Stimulated activated CD8-positive, alpha-beta memory T cell treated with anti-CD3 and anti-CD28 coated beads, Interleukin-4, amount 100 ng/mL, for 4 hours (primary cell): ENCODE measurements at places on chromosomes 5 and 9.

GRCh38 chr9:132117694-132118093, 38.0 kb upstream of the MED27 start:
- DNase-seq: no peak

DNA sequence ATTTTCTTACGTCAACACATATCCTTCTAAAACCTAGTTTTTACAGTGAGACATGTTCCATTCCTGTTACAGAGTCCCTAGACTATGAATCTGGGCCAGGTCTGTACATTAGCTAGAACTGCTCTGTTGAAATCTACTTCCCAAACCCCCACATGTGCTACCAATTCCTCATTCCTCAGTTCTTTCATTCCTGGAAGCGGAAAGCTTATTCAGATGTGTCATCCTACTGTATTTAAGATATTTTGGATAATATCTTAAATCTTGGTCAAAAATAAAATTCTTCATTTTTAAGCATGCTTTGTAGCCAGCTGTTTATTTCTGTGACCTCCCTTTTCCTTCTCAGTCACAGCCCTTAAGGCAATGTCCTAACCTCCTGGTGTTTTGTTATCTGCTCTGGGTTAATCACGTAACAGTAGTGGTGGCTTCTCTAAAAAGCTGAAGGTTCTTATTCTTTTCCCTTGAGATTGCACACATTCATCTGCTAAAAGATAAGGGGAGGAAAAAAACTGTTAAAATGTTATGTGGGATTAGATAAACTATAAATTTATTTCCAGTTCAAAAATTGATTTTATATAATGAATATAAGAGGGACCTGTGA, 35.6 kb downstream of the GLRX start:
- no peak for DNase-seq

DNA sequence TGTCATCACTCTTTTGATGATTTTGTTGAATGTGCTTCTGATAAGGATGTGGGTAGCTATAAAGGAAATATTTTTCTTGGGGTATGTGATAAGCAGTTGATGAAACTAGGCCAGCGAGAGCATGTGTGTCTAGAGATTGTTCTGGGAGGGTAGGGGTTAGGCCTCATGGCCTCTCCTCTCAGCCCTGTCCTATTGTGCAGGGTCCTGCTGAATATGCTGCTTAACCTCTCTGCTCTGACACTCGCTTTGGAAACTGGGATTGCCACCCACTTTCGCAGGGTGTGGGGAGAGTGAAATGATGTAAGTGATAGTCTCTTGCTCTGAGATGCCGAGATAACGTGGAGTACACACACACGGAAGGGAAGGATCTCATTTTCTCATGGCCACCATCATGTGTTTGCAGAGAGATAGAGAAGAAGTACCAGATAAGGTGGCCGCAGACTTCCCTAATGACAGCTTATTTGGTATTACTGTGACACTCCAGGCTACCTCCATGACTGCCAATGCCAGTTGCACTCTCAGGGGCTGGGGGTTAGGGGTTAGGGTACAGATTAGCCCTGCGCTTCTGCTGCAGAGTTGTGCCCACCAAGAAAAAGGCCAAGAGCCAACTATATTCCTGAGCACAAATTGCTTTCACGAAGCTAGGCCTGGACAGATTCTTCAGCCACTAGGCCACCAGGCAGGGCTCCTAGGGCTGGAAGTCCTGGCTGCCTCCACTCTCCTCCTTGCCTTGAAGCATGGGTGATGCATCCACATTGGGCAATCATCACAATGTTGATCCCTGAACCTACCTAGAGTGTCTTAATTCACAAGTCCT, 25.2 kb upstream of the TNFAIP8 start:
- DNase-seq: no peak

GRCh38 chr9:84258371-84258770, 82.2 kb downstream of the SLC28A3 start:
- no peak for DNase-seq

DNA sequence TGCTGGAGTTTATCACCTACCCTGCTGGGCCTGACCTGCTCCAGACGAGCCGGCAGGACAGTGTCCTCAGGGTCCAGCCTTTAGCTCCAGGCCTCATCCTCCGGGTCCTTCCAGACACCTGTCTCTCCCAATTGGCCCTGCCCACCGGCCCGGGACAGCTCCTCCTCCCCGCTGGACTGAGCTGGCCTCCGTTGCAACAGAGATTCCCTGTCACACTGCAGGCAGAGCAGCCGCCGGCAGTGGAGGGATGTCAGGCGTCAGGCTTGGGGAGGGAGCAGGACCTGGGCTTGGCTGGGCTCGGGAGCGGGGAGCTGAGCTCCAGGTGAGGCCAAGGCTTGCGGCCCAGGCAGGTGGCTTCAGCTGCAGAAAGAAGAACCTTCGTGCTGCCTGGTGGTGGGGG, 1.7 kb downstream of the KCNT1 start:
- DNase-seq: no peak

DNA sequence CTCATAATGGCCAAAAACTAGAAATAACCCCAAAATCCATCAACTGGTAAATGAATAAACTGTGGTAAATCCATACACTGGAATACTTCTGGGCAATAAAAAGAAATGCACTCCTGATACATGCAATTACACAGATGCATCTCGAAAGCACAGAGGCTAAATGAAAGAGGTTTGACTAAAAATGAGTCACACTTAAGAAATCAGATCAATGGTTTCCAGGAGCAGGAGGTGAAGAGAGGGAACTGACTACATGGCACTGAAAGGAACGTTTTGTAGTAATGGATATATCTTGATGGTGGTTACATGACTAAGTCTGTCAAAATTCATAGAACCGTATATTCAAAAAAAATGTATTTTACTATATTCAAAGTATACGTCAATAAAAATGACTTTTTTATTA, 42.4 kb downstream of the STRBP start:
- DNase-seq: no peak

- no peak for DNase-seq
Measured at GRCh38 chr5:1883120-1883924, 597 bp upstream of the IRX4 start.

- no peak for DNase-seq
Measured at GRCh38 chr5:15440434-15440833, 59.5 kb upstream of the FBXL7 start.

GRCh38 chr9:120436983-120437475, 142.9 kb downstream of the CDK5RAP2 start:
- DNase-seq: no peak

GRCh38 chr5:147831465-147831864, at the start of gene SPINK1:
Gene SPINK1, minus strand, starts transcription at chr5:147831671. Its CDS starts 94 bp downstream, at chr5:147831577.
- DNase-seq: no peak

GRCh38 chr9:126488310-126488709, 125.4 kb upstream of the LMX1B start:
- DNase-seq: no peak

DNA sequence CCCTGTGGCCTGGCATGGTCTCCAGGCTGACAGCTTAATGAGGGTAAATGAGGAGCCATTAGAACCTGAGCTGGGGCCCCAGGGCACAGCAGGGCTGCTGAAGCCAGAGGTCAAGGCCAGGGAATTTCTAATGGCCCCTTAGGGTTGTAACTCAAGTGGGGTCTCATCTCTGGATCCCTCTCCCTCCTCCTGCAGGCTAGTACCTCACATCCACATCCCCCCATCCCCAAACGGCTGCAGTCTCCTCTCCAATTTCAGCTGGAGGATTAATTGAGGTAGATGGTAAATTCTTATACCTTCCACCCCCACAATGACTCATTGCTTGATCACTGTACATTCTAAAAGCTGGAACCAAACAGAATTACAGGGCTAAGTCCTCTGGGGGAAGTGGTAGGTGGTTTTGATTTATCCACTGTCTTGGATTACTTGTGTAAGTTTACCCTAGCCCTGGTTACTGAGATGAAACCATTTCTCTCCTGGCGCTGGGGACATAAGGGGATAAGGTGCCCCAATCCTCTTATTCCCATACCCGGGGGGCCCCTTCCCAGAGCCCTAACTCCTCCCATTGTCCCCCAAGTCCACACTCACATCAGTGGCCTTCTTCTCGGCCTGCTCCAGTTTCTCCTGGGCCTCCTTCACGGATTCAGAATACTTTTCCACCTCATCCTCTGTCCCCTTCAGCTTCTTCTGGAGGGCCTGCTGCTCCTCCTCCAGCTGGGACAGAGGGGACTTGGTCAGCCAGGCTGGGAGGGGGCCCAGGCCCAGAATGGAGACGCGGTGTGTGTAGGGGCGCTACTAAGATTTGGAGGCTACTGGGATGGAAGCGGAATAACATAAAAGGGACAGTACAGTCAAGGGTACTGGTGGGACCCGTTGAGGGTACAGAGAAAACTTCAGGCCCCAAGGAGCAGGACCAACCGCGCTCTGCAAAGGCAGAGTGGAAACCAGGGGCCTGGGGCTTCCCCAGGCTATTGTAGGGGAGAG, 875 bp downstream of the TPM2 start:
- no peak for DNase-seq

DNA sequence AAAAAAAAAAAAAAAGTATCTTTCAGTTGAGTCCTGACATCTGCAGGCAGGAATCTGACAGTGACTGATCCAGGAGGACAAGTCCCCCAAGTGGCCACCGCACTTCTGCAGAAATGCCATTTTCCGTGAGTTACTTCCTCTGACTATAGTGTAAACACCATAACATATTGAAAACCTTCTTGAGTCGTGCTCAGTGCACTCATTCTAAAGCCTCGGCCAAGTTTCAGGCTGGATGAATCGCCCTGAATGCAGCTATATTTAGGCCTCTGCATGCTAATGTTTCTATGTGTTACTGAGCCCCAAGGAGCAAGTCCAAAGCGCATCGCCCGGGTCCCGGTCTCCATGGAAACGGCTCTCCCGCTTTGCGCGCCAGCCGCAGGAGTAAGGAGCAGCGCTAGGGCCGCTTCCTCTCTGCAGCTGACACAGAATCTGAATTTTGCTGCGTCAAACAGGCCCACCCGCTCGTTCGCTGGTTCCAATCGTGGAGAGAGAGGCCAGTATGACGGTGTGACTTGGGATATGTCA, 335.4 kb downstream of the MSX2 start:
- no peak for DNase-seq

- DNase-seq: no peak
Measured at GRCh38 chr9:19201899-19202891, 28.3 kb upstream of the DENND4C start.

GRCh38 chr5:107257885-107258520, 412.7 kb downstream of the EFNA5 start:
- no peak for DNase-seq

DNA sequence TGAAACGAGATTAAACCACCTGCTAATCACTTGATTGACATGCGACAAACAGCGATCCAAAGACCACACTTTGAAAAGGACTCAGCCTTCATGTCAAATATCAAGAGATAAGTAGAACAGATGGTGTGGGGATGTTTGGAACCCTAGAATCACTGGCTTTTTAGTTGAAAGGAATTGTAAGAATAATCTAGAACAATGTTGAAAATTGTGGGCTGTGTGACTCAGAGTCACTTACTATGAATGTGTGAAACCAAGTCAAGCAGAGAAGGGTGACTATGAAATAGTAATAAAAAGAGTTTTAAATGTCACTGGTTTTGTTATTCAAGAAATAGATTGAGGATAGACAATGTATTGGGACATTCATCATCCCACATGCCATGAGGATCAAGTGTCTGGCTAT, 14.1 kb upstream of the C1QTNF3 start:
- no peak for DNase-seq

DNA sequence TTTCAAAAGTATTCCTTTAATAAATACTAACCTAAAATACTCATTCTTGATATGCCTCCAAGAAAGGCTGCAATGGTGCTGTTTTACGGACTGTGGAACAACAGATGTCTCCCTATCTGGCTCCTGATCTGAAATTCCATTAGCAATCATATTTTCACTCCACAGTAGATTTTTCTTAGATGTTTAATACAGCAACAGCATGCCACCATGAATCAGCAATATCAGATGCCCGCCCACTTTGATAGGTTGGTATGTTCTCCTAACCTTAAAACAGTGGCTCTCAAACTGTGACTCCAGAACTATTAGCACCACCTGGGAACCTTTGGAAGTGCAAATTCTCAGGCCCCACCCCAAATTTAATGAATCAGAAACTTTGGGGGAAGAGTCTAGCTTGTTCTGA, 110.2 kb downstream of the MLLT3 start:
- no peak for DNase-seq

DNA sequence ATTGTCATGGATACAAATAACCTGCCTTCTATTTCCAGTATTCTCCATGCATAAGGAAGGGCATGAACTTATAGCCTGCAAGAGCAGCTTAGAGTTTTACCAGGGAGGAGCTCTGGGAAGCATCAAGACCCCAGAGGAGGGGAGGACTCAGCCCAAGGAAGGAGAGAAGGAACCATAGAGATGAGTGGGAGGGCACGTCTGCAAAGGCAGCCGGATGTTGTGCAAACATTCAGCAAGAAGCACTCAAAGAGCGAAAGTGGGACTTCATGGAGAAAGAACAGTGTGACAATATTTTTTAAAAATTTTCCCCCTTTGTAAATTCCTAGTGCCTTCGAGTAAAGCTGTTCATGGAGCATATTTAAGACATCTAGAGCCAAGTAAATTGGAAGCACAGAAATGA, 270.1 kb upstream of the PTGER4 start:
- no peak for DNase-seq

DNA sequence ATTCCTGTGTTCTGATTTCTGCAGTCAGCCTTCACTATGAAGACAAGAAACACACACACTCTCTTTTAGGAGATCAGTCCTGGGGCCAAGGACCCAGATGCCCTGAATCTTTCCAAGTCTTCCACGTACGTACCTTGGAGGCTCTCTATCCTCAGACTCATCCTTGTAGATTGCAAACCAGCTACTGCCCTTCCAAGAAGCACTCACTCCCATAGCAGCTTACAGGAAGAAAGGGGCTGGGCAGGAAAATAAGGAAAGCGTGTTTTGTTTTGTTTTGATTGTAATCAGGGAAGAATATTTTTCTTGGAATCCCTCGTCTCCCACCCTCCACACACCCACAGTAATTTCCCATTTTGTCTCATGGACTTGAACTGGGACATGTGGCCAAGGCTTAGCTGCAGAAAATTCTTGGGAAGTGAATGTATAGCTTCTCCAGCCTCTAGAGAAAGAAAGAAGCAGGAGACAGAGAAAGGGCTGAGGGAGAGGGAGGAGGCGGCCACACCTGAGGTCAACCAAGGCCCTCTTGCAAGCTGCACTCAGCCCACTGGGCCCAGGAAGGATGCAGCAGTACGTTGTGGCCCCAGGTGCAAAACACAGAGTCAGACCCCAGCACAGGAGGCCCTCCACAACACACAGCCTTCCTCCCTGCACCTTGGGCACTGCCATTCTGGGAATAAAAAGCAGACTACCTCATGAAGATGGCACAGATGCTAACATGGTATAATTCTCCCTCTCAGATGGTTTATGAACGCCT, 29.9 kb downstream of the IRX2 start:
- DNase-seq: no peak

DNA sequence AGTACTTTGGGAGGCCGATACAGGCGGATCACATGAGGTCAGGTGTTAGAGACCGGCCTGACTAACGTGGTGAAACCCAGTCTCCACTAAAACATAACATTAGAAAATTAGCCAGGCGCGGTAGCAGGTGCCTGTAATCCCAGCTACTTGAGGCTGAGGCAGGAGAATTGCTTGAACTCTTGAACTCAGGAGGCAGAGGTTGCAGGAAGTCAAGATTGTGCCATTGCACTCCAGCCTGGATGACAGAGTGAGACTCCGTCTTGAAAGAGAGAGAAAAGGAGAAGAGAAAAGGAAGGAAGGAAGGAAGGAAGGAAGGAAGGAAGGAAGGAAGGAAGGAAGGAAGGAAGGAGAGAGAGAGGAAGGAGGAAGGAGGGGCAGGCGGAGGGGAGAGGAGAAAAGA, 45.1 kb downstream of the MYO10 start:
- DNase-seq: no peak

GRCh38 chr5:107496466-107496865, 174.3 kb downstream of the EFNA5 start:
- DNase-seq: no peak

GRCh38 chr9:69342769-69343168, 17.8 kb downstream of the ENTREP1 start:
- no peak for DNase-seq
